ENCODE measurements at places on chromosomes 4 and X.
A peak's percentile ranks its signal among the peaks of the same experiment; 100 is the strongest.

- no peak for DNase-seq
Measured at GRCh38 chr4:144696376-144696775, 50.4 kb downstream of the HHIP start.

DNA sequence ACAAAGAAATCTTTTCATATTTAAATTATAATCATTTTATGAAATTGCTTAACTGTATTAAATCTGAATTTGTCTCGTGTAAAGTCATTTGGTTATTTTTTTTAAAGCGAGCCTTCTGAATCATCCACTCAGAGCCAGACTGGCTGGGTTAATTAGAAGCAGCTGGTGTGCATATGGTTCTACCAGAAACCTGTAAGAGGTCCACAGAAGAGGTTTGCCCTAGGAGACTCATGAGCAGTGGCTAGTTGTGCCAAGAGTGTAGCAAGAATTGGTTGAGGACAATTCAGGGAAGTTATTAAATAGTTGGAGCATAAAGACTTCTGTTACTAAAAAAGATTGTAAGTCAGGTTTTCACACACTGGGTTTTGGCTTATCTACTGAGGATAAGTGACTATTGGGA lies 267.4 kb downstream of the IL1RAPL2 start:
- DNase-seq = no peak

DNA sequence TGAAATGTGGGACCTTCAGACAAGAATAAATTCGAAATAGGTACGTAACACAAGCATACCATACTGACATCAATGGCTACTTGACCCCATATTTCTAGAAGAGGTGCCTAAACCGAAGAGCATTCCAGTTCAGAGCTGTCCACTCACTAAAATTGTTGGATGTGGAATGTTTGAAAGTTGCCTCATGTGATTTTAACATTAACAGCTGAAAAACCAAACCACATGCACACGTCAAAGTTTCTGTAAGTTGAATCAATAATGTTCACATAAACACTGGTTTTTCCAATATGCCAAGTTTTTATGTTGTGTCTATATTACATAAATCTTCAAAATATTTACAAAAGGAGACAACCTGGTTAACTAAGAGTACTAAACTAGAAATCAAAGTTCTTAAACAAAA lies 3.5 kb downstream of the UBE2D3 start:
- DNase-seq = no peak

- DNase-seq = no peak
Measured at GRCh38 chrX:69556060-69557011, 52.2 kb downstream of the NALF2 start.

DNA sequence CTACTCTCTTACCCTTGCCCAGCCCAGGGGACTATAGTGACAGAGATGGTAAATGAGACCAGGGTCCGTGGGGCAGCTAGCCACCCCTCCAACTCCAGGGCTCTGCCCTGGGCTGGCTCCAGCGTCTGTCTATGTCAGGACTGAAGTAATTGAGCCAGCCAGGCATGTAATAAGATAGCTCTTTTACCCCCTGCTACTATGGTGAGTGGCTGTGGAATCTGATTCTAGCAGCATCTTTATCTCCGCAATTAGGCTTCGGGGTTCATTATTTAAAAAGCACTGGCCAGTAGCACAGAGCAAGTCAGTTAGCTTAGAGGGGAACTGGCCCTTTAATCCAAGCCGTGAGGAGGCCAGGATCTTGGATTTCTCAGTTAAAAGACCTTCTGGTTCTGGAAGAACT lies 123.3 kb upstream of the RAI2 start:
- DNase-seq = no peak

GRCh38 chr4:113355550-113356371 lies 306.3 kb downstream of the ANK2 start:
- peak; percentile 40 for DNase-seq

GRCh38 chrX:20664774-20665173 lies 398.1 kb upstream of the RPS6KA3 start:
- no peak for DNase-seq

GRCh38 chrX:153214934-153215333 lies 35.9 kb downstream of the MAGEA1 start:
- DNase-seq = no peak

DNA sequence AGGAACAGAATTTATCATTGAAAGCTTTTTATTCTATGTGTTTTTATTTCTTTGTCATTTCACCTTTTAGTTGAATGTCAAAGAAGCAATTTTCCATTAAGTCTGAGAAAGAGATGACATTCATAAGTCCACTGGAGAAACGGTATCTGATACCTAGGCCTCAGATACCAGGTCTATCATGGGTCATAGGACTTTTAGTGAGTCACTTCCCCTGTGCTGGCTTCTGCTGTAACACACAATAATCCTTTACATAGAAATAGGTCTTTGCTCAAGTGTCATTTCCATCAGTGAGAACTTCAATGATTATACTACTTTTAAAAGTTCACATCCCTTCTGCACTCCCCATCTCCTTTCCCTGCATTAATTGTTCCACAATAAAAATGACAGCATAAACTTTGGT lies 125.5 kb upstream of the ARMCX2 start:
- DNase-seq = no peak

DNA sequence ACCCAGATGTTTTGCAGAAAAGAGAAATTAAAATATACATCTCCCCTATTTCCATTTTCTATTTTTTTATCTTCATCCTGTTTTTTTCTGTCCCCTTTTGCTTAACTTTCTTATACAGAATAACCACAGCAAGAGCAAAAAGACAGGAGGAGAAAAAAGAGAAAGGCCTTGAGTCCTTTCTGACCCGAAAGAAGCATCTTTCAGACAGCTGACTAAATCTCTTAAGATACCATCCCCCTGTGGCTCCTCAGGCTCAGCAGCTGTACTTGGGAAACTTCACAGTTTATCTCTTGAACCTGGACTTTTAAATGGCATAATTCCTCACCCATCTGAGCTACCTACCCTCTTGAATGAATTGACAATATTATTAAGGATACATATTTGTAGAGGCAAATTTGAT lies 100.2 kb downstream of the FIP1L1 start:
- no peak for DNase-seq

GRCh38 chr4:89957046-89957926 lies 62.6 kb downstream of the MMRN1 start:
- DNase-seq = no peak

- no peak for DNase-seq
Measured at GRCh38 chrX:71623714-71624113, 5.4 kb upstream of the CXCR3 start.

GRCh38 chr4:121472937-121473721 lies 92.3 kb upstream of the QRFPR start:
- DNase-seq = no peak

DNA sequence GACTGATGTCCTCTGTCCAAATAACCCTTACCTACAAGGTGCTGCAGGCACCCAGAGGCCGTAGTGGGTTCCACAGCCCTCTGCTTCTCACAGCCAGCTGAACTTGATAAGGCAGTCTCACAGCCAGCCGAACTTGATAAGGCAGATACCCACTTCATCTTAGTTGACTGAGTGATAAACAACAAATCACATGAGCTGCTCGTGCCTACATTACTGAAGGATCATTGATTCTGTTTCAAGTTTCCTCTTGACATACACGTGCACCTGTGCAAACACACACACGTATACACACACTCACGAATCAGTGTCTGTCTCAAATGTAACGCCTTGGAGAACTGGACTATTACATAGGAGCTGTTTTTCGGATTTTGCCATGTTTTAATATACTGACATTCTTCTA lies 276.3 kb downstream of the DCTD start:
- DNase-seq = no peak

DNA sequence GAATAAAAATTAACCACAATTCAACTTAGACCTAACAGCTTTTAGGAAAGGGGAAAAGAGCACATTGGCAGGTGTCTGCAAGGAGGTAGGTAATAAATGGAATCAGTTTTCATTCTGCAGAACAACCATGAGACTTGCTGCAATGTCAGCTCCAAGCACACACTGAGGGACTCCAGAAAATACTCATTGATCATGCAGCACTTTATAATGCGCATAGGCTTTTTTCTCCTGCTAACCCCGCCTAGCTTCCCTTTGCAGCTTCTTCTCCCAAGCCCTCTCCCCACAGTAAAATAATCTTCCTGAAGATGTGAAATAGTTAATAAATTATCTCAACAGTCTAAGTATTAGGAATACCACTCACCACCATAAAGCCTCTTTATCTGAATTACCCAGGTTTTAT lies 36.9 kb downstream of the ANKRD17 start:
- no peak for DNase-seq

DNA sequence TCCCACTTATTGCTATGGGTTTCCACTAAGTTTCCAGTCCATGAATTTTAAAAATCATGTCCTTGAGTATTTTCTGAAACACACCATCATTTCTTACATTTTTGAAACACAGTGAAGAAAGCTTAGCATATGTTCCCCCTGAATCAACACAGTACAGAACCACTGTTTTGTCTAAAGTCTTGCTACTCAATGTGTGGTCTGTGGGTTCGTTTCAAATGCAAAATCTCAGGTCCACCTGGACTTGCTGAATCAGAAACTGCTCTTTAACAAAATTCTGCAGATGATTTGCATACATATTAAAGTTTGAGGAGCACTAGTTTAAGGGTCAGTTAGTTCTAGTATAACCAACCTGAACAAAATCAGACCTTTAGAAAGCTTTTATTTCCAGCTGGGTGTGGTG lies 60.4 kb downstream of the SUPT20HL2 start:
- no peak for DNase-seq

- DNase-seq = no peak
Measured at GRCh38 chrX:2549876-2550275, 49.1 kb upstream of the DHRSX start.

DNA sequence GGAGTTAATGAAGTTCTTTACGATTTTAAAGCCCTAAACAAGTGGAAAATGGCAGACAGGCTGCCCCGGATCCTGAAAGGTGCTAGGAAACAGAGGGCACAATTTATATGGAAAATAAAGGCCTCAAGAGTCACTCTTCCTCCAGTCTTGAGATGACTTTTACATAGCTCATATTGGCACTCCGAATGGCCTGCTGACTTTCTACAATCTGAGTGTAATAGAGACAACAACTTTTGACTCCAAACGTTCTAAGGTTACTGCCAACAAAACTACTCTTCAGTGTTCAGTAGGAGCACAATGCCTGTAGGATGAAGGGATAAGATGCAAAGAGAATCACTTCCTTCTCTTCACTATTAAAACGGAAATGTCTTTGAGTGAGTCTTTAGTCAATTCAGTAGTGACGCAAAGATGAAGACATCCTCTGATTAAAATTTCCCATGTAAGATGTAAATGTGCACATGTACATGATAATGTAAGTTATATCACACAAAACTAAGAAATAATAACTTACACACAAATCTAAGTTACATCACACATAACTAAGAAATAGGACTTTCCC lies 40.5 kb downstream of the VEGFC start:
- no peak for DNase-seq

- DNase-seq = no peak
Measured at GRCh38 chr4:95158045-95158444, 390.7 kb downstream of the UNC5C start.

GRCh38 chr4:109574443-109574850 lies 14.4 kb downstream of the MCUB start:
- no peak for DNase-seq

DNA sequence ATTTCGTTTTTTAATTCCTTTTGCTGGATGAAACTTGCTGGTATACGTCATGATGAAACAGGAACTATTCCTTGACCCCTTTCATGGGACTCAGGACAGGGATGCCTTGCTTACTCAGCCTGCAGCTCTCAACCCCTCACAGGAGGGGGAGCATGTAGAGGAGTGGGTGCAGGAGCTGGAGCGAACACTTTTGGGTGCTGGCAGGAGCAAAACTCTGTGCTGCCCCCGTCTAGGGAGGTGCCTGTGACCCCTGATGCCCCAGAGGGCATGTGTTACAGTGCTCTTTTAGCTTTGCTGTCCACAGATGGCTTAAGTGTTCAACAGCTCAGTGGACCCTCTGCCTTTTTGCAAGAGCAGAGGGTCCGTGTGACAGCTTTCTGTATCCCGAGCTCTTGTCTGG lies 56.8 kb upstream of the TEX13C start:
- no peak for DNase-seq

- DNase-seq = no peak
Measured at GRCh38 chr4:177265729-177266128, 43.9 kb upstream of the NEIL3 start.

- no peak for DNase-seq
Measured at GRCh38 chr4:158458271-158458895, 63.3 kb upstream of the RXFP1 start.

All from activated CD4-positive, alpha-beta T cell treated with anti-CD3 and anti-CD28 coated beads, Interleukin-2, amount 50 U/mL, for 1 hour (primary cell).